ENCODE measurements at places on chromosomes 7 and 10. TPM values are rescaled to one million over a fixed set of nuclear protein-coding genes. Genes with fewer than 3 reads are reported as not detected.

The RTKN2 gene
- total RNA-seq = 6.5 TPM

The LIPN gene
- 8.2 TPM for total RNA-seq

The CYCS gene
- 34.0 TPM for total RNA-seq

The NKX1-2 gene
- 0.20 TPM for total RNA-seq

The CDK14 gene
- total RNA-seq = 51.6 TPM

The NPTX2 gene
- 2.4 TPM for total RNA-seq

The DMBT1 gene
- 0.10 TPM for total RNA-seq

The NAT16 gene
- not detected for total RNA-seq

The TMEM176A gene
- total RNA-seq = 8.8 TPM

The IFIT1B gene
- 4.9 TPM for total RNA-seq

The AKR1C2 gene
- total RNA-seq = 4.5 TPM

The LRRC18 gene
- total RNA-seq = 0.39 TPM

The SCD gene
- 908 TPM for total RNA-seq

The PLXDC2 gene
- total RNA-seq = 63.2 TPM

The IFIT2 gene
- 8.6 TPM for total RNA-seq

The RRP12 gene
- total RNA-seq = 14.3 TPM

The CPXM2 gene
- 4.9 TPM for total RNA-seq

The AKR1C4 gene
- not detected for total RNA-seq

The LRIT1 gene
- not detected for total RNA-seq

The GNG11 gene
- total RNA-seq = 19.0 TPM

The SDK1 gene
- total RNA-seq = 7.5 TPM

The UFSP1 gene
- total RNA-seq = 1.2 TPM

The OR9A2 gene
- 0.20 TPM for total RNA-seq

The TUBB8 gene
- not detected for total RNA-seq

The VSTM2A gene
- total RNA-seq = 0.20 TPM

The AASS gene
- total RNA-seq = 33.1 TPM

The CEP55 gene
- 7.8 TPM for total RNA-seq

The TWIST1 gene
- total RNA-seq = 39.9 TPM

The C10orf67 gene
- 0.30 TPM for total RNA-seq

The GPR15LG gene
- total RNA-seq = 2.1 TPM

The ITPRID1 gene
- total RNA-seq = 1.8 TPM

The CACNA2D1 gene
- 54.4 TPM for total RNA-seq

The AP4M1 gene
- 12.8 TPM for total RNA-seq

The MSMB gene
- total RNA-seq = 4.8 TPM

The SDHAF3 gene
- 10.9 TPM for total RNA-seq

The ANKRD7 gene
- total RNA-seq = 0.49 TPM

The CYP2W1 gene
- total RNA-seq = 17.4 TPM

The LRGUK gene
- total RNA-seq = 1.4 TPM

The PTPN20 gene
- total RNA-seq = 3.2 TPM

The OPN4 gene
- not detected for total RNA-seq

The SAMD9L gene
- 7.6 TPM for total RNA-seq

The THSD7A gene
- 6.9 TPM for total RNA-seq

The CPED1 gene
- 25.8 TPM for total RNA-seq

The KNDC1 gene
- total RNA-seq = 1.1 TPM

The TACC2 gene
- total RNA-seq = 40.2 TPM

The ENO4 gene
- total RNA-seq = 0.39 TPM

The CDK1 gene
- 40.3 TPM for total RNA-seq

Data from skin of body (tissue), 3 donors.